Hepatocyte (in vitro differentiated cells): ENCODE measurements at places on chromosomes 5 and 9. TPM values are rescaled to one million over a fixed set of nuclear protein-coding genes. Genes with fewer than 3 reads are reported as not detected.

Gene FST
- total RNA-seq, result 15.3 and 18.4 TPM in 2 replicates

Gene RNF145
- 36.2 and 37.4 TPM in 2 replicates for total RNA-seq

DNA sequence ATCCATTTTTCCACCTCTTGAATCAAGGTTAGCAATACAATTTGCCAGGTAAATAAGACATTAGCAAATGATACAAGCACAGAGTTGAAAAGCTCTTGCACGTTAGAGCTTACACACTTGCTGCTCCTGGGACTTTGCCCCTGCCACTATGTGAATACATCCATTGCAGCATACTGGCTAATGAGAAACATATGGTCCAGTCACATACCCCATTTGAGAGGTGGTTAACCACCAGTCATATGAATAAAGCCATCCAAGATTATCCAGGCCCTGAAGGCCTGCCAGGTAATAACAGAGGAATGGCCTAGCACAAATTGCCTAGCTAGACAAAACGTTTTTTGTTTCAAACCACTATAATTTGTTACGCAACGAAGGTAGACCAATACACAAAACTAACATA, 45.8 kb upstream of the FTMT start:
- DNase-seq, result peak; percentile 6
- H3K4me1 ChIP-seq, result no peaks in the 10 kb centered on the region
- H3K36me3 ChIP-seq, result no peaks in the 10 kb centered on the region
- no peaks in the 10 kb centered on the region for H3K27me3 ChIP-seq
- no peak overlapping the region for H3K4me3 ChIP-seq

Gene PDLIM7
- 43.5 and 57.1 TPM in 2 replicates for total RNA-seq

Gene SCGB3A2
- 32.0 and 33.6 TPM in 2 replicates for total RNA-seq

GRCh38 chr5:139162448-139162847, 35.7 kb downstream of the SIL1 start:
- no peaks in the 10 kb centered on the region for H3K36me3 ChIP-seq
- DNase-seq, result no peak
- H3K4me1 ChIP-seq, result peaks cover 21% of the 10 kb centered on the region
- no peak overlapping the region for H3K4me3 ChIP-seq

Gene RASGRF2
- 3.1 and 3.3 TPM in 2 replicates for total RNA-seq

DNA sequence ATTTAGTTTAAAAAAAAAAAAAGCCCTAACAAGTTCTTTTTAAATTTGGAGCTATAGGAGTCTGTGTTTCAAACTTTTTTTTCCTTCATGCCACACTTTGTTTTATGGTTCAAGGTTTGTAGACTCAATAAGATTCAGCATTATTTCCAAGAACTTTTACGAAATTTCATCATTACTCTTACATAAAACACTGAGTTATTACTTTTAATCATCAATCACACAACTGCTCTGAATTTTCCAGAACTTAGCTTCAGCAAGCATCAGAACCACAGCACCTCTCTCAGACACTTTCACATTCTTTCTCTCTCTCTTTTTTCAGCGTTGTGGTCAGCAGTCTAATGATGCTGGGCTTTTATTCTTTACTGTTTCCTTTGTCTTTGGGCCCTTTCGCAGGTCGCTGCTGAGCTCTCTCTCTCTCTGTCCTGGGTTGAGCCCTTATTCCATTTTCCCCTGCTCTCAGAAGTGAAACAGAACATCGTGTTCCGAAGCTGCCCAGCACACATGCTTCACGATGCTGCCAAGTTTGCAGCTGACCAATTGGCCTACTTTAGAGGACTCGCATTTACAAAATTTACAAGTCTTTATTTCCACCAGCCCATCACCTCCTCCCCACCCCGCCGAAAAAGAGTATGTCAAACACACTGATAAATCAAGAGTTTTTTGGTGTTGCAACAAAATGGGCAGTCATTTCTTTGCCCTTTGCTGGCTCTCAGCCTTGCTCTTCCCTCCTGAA, 44.6 kb upstream of the PIK3R1 start:
- no peak overlapping the region for H3K4me3 ChIP-seq
- no peaks in the 10 kb centered on the region for H3K27me3 ChIP-seq
- no peaks in the 10 kb centered on the region for H3K36me3 ChIP-seq
- H3K27ac ChIP-seq, result peak overlapping the region; percentile 33

DNA sequence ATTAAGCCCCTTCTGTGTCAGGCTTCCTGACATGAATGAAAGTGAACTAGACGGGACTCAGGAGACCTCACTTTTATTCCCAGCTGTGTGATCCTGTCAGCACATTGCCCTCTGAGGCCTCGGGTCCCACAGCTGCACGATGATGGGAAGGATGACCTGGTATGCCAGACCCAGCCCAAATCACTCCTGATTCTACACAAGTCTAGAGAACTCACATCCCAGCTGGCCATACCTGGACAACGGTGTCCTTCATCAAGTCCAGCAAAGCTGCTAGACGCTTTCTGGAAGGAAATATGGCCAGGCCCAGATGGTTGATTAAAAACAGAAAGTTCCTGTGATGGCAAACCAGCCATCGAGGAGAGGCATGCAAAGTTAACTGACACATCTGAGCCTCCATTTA, 118.0 kb upstream of the FSTL4 start:
- H3K27me3 ChIP-seq, result peaks cover 6% of the 10 kb centered on the region
- DNase-seq, result no peak
- no peak overlapping the region for H3K4me3 ChIP-seq
- no peaks in the 10 kb centered on the region for H3K4me1 ChIP-seq
- H3K27ac ChIP-seq, result no peak overlapping the region
- H3K36me3 ChIP-seq, result no peaks in the 10 kb centered on the region

Gene MYORG
- 30.0 and 32.2 TPM in 2 replicates for total RNA-seq

Gene KCNN2
- total RNA-seq, result 3.2 and 3.9 TPM in 2 replicates

DNA sequence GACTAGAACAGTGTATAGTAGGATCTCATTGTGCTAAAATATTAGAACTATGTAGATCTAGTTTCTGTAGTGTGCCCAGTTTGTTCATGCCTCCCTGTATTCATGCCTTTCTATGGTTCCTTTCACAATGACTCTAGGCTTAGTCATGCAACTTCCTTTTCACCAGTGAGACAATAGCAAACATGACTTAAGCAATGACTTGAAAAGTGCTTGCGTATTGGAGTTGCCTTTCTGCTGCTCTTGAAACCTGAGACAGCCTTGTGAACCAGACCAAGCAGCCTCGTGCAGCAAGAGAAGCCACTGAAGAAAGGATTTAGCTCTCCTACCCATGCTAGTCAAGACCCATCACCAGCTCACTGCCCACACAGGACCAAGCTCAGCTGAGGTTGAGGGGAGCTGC, 294.5 kb upstream of the TAS2R1 start:
- H3K27ac ChIP-seq, result no peak overlapping the region
- no peaks in the 10 kb centered on the region for H3K27me3 ChIP-seq
- no peaks in the 10 kb centered on the region for H3K4me1 ChIP-seq
- no peak overlapping the region for H3K4me3 ChIP-seq
- H3K36me3 ChIP-seq, result no peaks in the 10 kb centered on the region
- DNase-seq, result no peak

- H3K27ac ChIP-seq, result no peak overlapping the region
- H3K36me3 ChIP-seq, result no peaks in the 10 kb centered on the region
- H3K4me1 ChIP-seq, result no peaks in the 10 kb centered on the region
- H3K27me3 ChIP-seq, result no peaks in the 10 kb centered on the region
Measured at GRCh38 chr5:176379881-176380280, 8.5 kb downstream of the NOP16 start.

DNA sequence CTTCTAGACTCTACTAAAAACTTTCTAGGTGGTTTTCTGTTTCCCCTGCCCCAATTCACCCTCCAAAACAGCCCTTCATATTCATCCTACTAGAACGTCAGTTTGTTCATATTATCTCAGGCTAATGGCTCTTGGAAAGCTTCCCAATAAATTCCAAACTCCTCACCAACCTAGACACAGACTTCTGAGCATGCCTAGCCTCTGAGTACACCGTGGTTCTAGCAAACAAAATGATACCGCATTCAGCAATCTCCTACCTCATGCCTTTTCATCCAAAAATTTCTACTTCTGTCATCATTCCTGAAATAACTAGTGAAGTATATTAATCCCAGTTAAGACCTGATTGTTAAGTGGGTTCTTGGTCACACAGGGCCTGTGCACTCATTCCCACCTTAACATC, 46.5 kb upstream of the NR5A1 start:
- no peak overlapping the region for H3K4me3 ChIP-seq
- H3K27me3 ChIP-seq, result no peaks in the 10 kb centered on the region
- H3K27ac ChIP-seq, result no peak overlapping the region

Gene C5orf52
- total RNA-seq, result not detected in 2 replicates

- no peak for DNase-seq
- H3K27ac ChIP-seq, result peak overlapping the region; percentile 29
- no peaks in the 10 kb centered on the region for H3K36me3 ChIP-seq
- H3K4me1 ChIP-seq, result peaks cover 9% of the 10 kb centered on the region
Measured at GRCh38 chr5:147534172-147534951, 24.5 kb upstream of the DPYSL3 start.

- no peak for DNase-seq
- no peaks in the 10 kb centered on the region for H3K36me3 ChIP-seq
- no peak overlapping the region for H3K27ac ChIP-seq
- H3K27me3 ChIP-seq, result no peaks in the 10 kb centered on the region
- peaks cover 11% of the 10 kb centered on the region for H3K4me1 ChIP-seq
- H3K4me3 ChIP-seq, result no peak overlapping the region
Measured at GRCh38 chr5:32500181-32500580, 55.6 kb upstream of the ZFR start.

DNA sequence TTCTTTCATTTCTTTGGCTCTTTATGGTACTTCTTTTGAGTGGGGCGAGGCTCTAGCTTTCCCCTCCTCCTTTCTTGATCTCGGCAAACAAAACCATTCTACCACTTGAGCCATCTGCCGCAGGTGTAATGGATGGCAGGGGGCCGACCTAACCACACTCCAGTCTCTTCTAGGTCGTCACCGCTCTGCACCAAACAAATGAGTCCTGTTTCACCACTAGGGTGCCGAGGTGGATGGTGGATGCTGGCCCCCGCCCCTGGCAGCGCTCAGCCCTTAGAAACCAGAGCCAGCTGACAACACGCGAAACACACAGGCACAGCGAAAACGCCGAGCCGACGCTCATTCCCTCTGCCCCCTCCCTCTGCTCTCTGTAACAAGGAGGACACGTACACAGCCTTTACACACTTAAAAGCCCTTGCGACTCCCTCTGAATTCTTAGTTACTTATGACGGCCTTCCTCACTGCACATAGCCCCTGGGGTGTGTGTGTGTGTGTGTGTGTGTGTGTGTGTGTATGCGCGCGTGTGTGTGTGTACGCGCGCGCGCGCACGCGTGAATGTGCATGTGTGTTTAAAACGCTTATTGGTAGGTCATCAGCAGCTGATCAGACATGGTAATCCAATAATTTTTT, 199.4 kb downstream of the MEF2C start:
- H3K36me3 ChIP-seq, result no peaks in the 10 kb centered on the region
- DNase-seq, result no peak
- H3K27me3 ChIP-seq, result peaks cover 98% of the 10 kb centered on the region
- H3K27ac ChIP-seq, result no peak overlapping the region
- H3K4me1 ChIP-seq, result no peaks in the 10 kb centered on the region

- no peaks in the 10 kb centered on the region for H3K36me3 ChIP-seq
- peak; percentile 84 for DNase-seq
- H3K4me1 ChIP-seq, result peaks cover 15% of the 10 kb centered on the region
- H3K27ac ChIP-seq, result peak overlapping the region; percentile 68
- H3K4me3 ChIP-seq, result no peak overlapping the region
Measured at GRCh38 chr9:116566677-116567488, 120.2 kb upstream of the TRIM32 start.

- H3K27me3 ChIP-seq, result no peaks in the 10 kb centered on the region
- peak overlapping the region; percentile 52 for H3K27ac ChIP-seq
- H3K4me1 ChIP-seq, result peaks cover 5% of the 10 kb centered on the region
- H3K4me3 ChIP-seq, result no peak overlapping the region
- no peak for DNase-seq
Measured at GRCh38 chr5:68181039-68181599, 34.4 kb upstream of the PIK3R1 start.

Gene FAM163B
- 0.68 and 1.0 TPM in 2 replicates for total RNA-seq

DNA sequence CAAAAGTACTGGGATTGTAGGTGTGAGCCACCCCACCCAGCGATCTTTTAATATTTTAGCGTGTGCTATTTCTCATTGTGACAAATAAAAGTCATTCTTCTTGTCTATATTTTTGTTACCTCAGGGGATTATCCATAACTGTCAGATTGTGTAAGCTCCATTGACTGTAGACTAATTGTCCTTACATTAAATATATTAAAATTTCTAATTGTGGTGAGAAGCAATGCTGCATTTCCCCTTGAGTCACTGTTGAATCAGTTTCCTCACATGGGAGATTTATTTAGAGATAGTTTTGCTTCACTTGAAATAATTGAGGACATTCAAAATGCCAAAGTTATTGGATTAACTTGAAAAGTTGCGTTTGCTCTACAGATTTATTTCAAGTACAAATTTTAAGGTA, 782.4 kb upstream of the WWC1 start:
- H3K27me3 ChIP-seq, result no peaks in the 10 kb centered on the region
- DNase-seq, result no peak
- H3K4me3 ChIP-seq, result no peak overlapping the region
- H3K4me1 ChIP-seq, result no peaks in the 10 kb centered on the region
- no peaks in the 10 kb centered on the region for H3K36me3 ChIP-seq

Gene PCDHGA2
- total RNA-seq, result 0.08 TPM in 1 of 2 replicates, not detected in the other

Gene CHSY3
- total RNA-seq, result 22.4 and 23.6 TPM in 2 replicates

DNA sequence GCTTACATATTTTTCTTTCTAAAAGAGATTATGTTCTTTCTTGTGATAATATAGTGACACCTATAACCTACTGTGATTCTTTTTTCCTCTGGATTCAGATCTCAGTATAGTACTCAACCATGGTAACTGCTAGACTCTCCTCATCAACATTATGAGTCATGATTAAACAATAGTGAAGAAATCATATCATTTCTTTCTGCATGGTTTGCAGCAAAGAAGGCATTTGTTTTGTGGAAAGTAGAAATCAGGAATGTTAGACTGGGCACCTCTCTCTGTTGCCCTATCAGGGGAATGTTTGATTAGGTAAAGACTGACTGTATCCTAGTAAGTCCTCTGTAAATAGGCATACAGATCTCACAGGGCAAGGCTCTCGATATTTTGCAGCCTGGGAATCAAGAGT, 25.6 kb upstream of the SMC2 start:
- no peak overlapping the region for H3K27ac ChIP-seq
- no peaks in the 10 kb centered on the region for H3K4me1 ChIP-seq
- DNase-seq, result no peak
- no peaks in the 10 kb centered on the region for H3K27me3 ChIP-seq
- no peaks in the 10 kb centered on the region for H3K36me3 ChIP-seq

DNA sequence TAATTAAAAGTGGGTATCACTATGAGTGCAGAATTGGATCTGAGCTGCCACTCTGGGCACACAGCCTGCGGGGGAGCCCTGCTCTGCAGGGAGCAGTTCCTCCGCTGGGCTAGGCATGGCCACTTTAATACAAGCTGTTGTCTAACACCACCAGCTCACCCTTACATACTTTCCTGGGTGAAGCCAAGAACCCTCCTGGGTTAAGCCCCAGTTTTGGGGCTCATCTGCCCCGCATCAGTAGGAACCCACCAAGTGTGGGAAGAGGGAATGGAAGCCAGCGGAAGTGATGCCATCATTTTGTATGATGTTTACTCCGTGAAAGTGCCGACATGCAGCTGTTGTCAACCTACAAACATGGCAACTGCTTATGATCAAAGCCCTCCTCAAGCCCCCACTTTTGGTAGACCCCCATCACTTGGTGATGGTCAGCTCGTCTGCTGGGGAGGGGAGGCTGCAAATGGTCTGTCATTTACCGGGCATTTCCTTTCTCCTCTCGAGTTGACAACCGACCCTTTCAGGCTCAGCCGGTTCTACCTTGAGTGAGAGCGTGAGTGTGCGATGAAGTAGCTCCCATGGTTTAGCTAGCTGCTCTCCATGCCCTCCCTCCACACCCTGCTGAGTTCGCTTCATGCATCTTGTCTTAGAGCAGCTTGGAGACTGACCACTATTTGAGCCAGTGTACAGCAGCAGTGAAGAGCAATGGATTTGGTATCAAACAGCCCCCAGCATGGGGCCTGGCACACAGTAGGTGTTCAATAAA, 95.3 kb upstream of the IER5L start:
- no peaks in the 10 kb centered on the region for H3K36me3 ChIP-seq
- DNase-seq, result no peak
- H3K4me3 ChIP-seq, result no peak overlapping the region
- no peaks in the 10 kb centered on the region for H3K4me1 ChIP-seq

Gene F12
- total RNA-seq, result 16.5 and 18.2 TPM in 2 replicates

Gene OR13C4
- not detected in 2 replicates for total RNA-seq
